ENCODE measurements at places on chromosomes 3 and 15.

- no peak for DNase-seq
Observed at GRCh38 chr3:147551491-147551890, 142.3 kb downstream of the ZIC1 start.

GRCh38 chr3:77935418-77935817 is 895.5 kb downstream of the ROBO2 start:
- no peak for DNase-seq

- DNase-seq, result peak; percentile 17
Observed at GRCh38 chr15:41483115-41483514, 10.6 kb upstream of the ITPKA start.

- no peak for DNase-seq
Observed at GRCh38 chr3:51813539-51813938, 34.5 kb upstream of the IQCF6 start.

GRCh38 chr3:126338790-126339288 is 18.4 kb downstream of the KLF15 start:
- DNase-seq, result no peak

DNA sequence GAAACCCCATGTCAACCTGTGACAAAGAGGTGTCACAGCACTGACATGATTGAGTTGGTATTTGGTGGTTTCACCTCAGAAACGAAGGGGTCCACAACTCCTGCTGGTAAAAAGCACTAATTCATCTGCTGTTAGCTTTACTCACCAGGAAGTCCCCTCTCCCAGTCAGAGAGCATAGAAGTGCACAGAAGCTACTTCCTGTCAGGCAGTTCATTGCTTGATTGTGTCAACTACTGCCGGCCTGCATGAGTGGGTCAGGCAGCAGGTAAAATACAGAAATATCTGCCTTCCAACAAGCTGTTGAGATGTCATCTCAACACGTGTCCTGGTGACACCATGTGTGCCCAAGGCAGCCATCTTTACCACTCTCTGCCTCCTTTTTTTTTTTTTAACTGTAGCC is 596.6 kb upstream of the NR2F2 start:
- no peak for DNase-seq

DNA sequence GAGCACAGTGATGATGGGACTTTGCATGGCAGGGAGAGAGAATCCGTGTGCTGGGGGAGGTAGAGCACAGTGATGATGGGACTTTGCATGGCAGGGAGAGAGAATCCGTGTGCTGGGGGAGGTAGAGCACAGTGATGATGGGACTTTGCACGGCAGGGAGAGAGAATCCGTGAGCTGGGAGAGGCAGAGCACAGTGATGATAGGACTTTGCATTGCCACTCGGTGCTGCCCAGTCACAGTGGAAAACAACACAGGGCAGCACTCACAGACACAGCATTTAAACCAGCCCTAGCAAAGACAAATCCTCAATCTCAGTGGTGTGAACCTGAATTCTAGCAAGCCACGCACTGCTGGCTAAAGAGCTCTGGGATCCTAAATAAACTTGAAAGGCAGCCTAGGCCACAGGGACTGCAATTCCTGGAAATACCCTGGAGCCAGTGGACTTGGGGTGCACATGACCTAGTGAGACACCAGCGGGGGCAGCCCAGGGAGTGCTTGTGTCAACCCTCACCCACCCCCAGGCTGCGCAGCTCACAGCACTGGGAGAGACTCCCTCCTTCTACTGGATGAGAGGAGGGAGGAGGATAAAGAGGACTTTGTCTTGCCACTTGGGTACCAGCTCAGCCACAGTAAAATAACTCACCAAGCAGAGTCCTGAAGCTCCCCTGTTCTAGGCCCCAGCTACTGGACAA is 23.4 kb upstream of the TNK2 start:
- DNase-seq, result no peak

DNA sequence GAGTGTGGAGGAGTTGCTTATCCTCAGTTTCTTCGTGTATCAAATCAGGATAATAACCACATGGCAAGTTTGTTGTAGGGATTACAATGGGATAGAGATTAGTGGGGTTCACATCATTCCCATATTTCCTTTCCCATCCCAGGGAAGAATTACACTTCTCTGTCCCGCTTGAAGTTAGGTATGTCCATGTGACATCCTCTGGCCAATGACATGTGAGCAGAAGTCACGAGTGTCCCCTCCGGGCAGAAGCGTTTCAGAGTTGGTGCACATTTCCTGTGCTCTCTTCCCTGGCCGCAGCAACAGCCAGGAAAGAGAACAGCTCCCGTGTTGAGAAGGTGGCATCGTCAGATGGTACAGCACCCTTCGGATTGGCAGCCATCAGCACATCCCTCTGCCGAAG is 36.7 kb upstream of the HES1 start:
- DNase-seq, result no peak

DNA sequence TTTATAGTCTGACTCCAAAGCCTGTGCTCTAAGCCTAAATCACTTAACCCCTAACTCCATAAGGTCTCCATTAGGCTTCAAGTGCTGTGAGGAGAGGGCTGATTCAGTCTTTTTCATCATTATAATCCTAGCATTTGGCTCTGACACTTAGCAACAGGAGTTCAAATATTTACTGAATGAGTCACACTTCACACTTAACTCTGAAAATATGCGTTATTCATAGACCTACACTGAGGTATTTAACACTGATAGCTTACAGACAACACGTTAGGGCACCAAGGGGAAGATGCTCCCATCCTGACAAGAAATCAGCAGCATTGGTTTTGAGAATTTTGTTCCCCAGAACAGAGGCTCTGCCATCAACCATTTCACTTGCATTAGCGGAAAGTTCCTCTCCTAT is 53.5 kb downstream of the MSL2 start:
- DNase-seq, result no peak

DNA sequence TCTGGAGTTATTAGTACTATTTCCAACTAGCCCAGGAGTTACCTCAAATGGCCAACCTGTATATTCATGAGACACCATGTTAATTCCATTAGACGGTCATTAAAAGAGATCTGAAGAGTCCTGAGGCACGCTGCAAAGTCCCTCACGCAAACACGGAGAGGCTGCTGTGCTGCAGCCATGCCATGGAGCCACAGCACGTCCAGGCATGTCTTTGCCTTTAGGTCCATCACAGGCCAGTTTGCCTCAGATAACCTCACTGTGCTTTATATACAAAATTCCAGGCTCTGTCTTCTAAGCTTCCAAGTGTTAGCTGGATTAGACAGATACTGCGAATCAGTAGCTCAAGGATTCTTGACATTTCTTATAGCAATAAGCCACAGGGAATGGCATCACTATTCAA is 9.8 kb upstream of the PLAAT1 start:
- no peak for DNase-seq

GRCh38 chr3:141287326-141287725 is 55.7 kb downstream of the PXYLP1 start:
- no peak for DNase-seq

DNA sequence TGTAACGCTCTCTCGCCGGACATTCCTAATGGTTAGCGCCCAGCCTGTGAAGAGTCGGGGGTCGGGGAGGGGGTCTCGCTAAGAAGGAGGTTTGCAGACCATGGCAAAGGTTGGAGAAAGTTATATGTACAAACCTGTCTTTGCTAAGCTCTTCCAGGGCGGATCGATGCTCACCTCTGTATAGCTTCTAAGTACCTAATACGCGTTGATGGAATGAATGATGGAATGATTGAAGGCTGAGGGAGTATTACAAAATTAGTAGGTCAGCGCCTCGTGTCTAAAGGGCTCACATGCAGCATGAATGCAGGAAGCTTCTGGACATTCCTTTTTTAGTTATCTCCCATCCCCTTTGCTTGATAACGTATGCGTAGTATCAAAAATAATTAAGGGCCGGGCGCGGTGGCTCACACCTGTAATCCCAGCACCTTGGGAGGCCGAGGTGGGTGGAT is 305 bp upstream of the KPNA1 start:
- DNase-seq, result no peak
